ENCODE measurements at places on chromosomes 2 and 18. TPM values are rescaled to one million over a fixed set of nuclear protein-coding genes. Genes with fewer than 3 reads are reported as not detected.

Gene MYO7B
- 2.3 TPM for total RNA-seq

DNA sequence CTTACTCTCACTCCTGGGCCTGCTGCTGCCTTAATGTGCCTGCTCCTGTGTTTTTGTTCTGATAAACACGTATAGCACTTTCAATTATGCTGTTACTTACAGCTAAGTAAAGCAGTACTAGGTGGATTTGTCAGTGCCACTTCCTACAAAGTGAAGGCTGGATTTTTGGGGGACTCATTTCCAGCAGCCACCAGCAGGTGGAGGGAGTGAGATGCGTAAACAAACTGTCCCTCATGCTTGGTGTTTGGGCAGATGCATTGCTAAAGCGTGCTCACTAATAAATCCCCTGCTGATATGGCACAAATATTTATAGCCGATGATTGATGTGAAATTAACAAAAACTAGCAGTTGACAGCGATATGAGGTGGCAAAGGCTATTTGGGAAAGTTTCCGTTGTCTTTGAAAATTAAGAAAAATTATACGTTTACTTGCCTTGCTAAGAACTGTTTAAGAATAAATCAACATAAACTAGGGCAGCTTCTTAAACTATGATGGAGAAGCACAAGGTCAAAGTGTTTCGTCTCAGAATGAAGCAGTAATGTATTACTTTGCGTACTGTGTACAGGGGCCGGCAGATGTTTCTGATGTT is 101.7 kb downstream of the AGAP1 start:
- peak; percentile 45 for DNase-seq

DNA sequence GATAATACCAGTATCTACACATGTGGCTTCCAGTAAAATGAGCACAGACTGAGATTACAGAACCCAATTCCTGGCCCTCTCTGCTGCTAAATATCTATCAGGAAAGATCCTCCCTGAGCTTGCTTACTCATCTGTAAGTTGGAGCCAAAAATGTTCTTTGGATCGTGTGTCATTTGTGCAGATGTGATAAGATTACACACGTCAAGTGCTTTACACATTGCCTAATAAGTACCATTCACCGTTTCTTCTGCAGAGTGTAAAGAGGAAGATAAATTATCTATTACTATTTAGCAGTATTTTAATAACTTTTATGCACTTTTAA is 23.2 kb upstream of the SLC20A1 start:
- DNase-seq, result no peak

DNA sequence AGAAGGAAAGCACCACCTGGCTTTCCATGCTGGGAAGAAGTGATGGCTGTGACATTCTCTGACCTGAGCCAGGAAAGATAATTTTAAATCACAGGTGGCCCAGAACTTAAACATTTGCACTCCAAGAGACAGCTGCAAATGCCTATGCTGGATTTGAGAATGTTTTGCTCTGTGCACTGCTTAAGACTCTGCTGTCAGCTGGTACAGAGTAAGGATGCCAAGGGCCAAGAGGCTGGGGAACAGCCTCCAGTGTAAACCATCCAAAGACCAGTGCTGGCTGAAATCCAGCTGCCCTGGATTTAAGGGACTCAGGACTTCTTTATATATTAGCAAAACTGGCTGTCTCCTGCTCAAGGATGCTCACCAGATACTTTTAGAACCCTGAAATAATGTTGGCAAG is 3.9 kb downstream of the HOXD8 start:
- no peak for DNase-seq

GRCh38 chr2:10084223-10084865 is 4.1 kb upstream of the CYS1 start:
- DNase-seq, result no peak

DNA sequence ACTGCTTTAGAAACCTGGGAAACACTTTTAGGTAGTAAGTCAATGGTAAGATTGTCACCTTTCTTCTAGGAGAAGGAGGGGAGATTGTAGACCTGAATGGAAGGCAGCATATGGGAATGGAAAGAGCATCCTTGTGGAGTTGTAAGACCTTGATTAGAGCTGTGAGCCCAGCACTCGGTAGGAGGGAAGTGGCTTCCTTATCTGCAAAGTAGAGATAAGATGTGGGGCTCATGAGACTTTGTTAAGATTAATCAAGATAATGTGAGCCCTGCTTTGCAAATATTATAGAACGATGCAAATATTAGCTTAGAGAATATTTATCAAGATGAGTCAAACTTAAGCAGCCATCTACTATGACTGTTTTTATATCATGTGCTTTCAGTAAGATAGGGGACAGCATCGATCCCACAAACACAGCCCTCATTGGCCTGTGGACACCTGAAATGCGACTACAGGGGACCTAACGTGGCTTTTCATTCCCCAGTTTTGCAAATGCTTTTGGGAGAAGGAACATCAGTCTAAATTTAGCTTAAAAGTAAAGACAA is 243.7 kb downstream of the LTBP1 start:
- no peak for DNase-seq

- DNase-seq, result no peak
Observed at GRCh38 chr2:112152476-112153178, 14.4 kb downstream of the FBLN7 start.
